RPMI7951 (cell line): ENCODE measurements at places on chromosomes 4 and X.
A peak's percentile ranks its signal among the peaks of the same experiment; 100 is the strongest.

GRCh38 chr4:86118711-86119110 is 241.1 kb downstream of the MAPK10 start:
- DNase-seq = no peak

DNA sequence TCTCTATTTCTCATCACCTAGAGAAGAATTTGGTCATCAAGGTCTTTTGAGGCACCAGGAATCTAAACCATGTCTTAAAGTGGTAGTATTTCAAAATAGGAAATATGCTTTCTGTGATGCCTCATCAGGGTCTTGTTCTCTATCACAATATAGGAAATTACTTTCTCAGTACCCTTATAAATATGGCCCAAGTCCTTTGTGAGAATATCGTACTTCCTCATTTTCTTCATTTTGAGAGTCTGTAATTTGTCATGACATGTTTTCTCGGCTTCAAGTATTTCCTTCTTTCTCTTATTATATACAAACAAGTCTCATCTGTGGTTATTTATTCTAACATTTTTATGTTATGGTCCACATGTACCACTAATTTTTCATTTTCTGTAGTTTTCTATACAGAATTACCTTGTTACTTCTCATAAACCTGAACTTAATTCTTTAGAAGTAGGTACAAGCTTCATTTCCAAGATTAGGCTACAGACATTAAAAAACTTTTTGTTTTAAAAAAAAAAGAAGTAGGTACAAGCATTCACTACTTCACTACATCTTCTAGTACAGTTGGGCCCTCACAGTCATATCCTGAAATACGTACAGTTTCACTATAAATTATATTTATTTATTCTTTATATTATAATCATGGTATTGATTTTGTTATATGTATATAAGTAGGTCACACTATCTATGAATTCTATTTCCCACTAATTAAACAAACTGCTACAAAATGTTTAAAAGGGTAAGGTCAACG is 54.4 kb downstream of the KLHL13 start:
- no peak for DNase-seq

- DNase-seq = no peak
These were observed 234.8 kb upstream of the DIPK2B start for GRCh38 chrX:45435481-45435880.

GRCh38 chrX:136525738-136526606 is 6.0 kb upstream of the VGLL1 start:
- peak; percentile 72 for DNase-seq

GRCh38 chrX:116317409-116317808 is 119.0 kb upstream of the SLC6A14 start:
- DNase-seq = peak; percentile 78

DNA sequence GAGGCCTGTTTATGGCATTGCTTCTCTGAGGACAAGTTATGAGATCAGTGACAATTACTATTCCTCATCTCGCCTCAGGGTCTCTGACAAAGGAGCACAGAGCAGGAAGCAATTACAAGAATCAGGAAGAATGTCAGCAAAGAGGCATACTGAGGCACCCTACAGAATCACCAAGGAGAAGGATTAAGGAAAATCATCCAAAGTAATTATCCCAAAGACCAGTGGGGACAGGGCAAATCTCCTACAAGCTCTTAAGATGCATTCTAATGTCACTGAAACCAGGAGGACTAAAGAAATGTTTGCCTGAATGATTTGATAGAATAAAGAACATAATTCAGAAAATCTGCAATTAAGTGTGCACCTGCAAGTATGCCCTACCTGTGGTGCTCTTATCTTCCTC is 206.2 kb downstream of the RCHY1 start:
- DNase-seq = no peak

DNA sequence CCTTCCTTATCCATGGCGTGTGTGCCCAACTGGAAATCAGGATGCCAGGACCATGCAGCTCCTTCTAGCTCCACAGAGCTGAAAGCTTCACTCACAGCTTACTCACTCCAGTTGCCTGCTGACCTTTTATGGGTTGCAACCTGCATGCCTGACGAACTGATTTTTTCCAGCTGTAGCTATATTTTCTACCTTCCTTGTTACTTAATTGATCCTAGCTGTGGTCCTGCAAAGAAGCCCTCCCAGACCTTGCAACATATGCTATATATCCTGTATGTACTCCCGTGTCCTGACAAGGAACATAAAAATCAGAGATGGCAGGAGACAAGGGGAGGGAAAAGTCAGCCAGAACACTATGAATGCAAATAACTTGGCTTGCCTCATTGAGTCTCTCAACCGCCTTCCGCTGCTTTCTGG is 135.3 kb upstream of the LDB2 start:
- DNase-seq = peak; percentile 8

DNA sequence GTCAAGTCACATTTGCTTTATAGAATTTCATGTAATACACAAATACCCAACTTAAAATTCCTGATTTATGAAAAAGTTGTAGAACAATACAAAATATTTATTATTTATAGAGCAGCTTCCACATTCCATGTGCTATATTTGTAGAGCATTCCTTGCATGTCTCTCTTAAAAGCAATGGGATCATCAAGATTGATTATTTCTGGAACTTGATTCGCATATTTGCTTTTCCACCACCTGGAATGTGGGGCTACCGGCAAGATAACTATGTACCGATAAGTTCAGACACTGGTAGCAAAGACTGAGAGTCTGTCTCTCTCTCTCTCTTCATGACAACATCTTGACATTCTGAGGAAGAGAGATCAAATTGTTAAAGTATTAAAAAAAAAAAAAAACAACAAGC is 59.3 kb downstream of the MAPK10 start:
- no peak for DNase-seq

GRCh38 chr4:41160012-41160789 is 54.1 kb downstream of the APBB2 start:
- peak; percentile 96 for DNase-seq

DNA sequence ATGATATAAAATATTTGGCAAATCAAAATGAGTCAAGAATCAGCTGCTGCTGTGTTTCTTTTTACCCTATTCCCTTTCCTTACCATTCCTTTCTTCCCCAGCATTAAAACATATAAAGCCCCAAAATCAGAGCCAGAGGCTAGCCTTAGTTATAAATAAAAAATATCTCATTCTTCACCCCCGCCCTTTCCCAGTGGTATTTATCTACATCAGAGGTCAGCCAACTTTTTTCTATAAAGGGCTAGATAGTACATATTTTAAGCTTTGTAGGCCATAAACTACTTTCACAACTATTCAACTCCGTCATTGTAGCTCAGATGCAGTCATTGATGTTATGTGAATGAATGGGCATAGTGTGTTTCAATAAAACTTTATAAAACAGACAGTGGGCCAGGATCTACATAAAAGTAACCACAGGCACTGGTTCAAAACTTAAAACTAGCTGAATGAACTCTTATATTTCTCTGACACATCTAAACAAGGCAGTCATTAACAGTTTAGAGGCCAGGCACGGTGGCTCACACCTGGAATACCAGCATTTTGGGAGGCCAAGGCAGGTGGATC is 30.5 kb upstream of the TCEANC start:
- no peak for DNase-seq

DNA sequence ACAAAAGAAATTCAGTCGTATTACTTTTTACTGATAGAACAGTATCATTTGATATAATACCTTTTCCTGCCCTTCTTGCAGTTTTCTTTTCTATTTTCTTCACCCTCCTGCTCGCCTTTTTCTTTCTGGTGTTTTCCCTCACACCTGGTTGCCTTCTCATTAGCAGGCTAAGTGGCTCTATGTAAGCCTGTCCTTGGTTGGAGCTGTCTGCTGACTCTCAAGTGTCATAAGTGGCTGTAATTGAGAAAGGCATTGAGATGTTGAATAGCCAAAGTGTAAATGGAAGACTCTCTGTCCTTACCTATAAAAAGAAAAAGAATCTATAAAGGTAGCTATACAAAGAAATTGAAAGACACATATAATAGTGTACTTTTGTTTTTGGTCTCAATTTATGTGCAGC is 180.7 kb downstream of the ADGRL3 start:
- no peak for DNase-seq

DNA sequence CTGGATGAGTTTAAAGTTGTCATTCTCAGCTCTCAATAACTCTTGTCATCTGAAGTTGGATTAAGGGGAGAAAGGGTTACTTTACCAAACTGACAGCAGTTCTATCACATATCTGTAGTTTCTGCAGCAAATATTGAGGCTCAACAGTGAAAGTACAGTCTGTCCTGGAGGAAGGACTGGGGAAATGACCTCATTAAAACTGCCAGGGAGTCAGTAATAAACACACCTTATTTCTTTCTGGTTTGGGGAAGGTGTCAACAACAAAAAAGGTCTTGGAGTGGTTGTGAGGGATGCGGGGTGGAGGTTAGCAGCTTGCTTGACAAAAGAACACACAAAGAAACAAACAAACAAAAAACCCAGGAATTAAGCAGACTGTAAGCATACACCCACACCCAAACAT is 1418.0 kb downstream of the STIM2 start:
- DNase-seq = no peak

- DNase-seq = no peak
These were observed 240.5 kb downstream of the TENM3 start for GRCh38 chr4:182483685-182484084.

DNA sequence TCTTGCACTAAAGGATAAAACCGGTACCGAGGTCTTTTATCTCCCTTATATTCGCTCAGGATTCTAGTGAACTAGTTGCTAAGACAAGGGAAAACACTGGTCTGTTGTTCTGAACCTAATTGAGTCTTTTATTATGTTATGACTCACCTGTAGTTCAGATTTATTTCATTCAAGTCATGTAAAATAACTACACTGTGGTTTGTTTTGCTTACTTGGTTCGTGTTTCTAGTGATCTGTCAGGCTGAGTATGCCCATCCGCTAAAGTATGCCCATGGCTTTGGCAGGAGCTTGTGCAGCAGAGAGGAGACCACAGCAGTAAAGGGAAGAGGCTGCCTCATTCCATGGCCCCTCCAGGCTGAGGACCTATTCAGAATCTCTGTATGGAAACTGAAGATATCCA is 126.1 kb downstream of the AFF1 start:
- peak; percentile 73 for DNase-seq

GRCh38 chrX:7019555-7019954 is 128.0 kb upstream of the STS start:
- DNase-seq = no peak

GRCh38 chr4:80611678-80611979 is 276.1 kb downstream of the CFAP299 start:
- DNase-seq = no peak
